ENCODE measurements at places on chromosomes 1 and 21.
A peak's percentile ranks its signal among the peaks of the same experiment; 100 is the strongest.

GRCh38 chr1:234597894-234598293, 12.1 kb downstream of the IRF2BP2 start:
- no peak for DNase-seq

DNA sequence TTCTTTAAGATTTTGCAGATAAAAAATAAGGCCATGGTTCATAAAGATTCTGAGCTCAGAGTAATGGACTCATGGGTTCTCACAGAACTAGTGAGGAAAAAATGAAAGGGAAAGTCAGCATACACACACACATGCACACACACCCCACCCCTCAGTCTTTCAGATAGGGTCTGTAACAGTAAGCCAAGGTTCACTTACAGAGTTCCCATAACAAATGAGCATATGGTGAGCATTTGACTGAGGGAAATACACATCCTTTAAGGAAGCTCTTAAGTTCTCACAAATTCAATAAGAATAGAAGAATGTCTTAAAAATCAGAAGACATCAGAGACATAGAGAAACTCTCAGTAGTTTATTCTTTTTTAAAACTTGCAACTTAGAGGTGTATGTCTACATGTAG, 57.9 kb downstream of the NTMT2 start:
- no peak for DNase-seq

- DNase-seq = peak; percentile 44
These were observed 2.9 kb downstream of the LMO4 start for GRCh38 chr1:87331365-87332241.

DNA sequence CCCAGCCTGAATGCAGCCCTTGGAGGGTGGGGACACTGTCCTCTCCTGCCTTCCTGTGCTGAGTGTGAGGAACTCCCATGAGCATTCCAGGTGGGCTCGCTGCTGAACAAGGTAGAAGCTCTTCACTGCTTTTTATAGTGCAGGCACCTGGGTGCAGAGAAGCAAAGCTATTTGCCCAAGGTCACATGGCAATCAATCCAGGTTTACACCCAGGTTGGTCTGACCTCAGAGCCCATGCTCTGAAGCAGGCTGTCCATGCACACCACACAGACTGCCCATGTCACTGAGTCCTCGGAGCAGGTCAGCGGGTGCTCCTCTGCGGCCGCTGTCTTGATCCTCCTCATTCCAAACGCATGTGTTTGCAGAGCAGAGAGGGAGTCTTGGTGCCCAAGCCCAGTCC, 323.4 kb upstream of the VAMP3 start:
- DNase-seq = no peak

DNA sequence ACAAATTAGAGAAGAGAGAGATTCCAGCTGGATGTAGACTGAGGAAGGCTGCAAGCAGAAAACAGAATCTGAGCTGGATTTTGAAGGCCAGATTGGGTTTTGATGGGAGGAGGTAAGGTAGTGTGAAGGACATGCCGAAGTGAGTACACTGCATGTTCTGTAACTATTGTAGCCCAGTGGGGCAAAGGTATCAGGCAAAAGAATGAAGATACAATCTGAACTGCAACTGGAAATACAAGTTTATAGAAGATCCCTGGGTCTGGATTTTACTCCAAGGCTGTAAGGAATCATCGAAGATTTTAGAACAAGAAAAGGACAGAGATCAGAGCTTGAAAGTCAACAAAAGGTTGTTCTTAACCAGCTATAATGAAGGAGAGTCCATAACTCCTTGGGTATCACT, 382.0 kb downstream of the KCNH1 start:
- DNase-seq = no peak

DNA sequence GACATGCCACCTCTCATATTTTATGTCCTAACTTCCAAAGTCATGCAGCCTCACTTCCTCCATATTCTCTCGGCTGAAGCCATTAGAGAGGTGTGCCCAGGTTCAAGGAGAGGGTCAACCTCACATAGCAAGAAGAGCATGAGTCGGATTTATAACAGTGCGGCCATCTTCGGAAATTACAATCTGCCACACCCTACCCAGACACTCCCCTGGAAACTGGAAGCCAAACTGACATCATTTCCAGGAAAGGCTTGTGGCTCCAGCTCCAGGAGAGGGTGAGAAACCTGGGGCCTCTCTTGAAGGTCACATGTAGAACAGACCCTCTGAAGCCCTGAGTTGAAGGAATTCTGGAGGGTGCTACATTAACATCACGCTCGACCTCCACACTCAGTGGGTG, 73.5 kb downstream of the RRAGC start:
- DNase-seq = no peak

DNA sequence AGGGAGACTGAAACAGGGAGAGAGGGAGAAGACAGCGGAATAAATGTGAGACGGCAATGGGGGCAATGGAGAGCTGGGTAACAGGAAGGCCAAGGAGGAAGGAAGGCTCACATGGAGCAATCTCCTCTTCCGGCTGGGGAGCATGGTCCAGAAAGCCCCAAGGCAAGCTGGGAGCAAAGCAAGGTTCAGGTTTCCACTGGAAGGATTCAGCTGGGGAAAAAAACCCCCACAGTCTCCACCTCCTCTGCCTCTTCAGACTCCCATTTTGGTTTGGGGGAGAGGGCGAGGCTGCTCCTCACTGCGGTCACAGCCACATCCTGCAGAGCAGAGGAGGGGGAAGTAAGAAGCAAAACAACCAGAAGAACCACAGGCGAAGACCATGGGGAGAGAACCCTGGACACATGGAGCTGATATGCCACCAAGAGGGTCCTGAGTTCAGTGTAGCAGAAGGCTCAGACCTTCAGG, 650 bp downstream of the TNFAIP8L2 start:
- DNase-seq = no peak

DNA sequence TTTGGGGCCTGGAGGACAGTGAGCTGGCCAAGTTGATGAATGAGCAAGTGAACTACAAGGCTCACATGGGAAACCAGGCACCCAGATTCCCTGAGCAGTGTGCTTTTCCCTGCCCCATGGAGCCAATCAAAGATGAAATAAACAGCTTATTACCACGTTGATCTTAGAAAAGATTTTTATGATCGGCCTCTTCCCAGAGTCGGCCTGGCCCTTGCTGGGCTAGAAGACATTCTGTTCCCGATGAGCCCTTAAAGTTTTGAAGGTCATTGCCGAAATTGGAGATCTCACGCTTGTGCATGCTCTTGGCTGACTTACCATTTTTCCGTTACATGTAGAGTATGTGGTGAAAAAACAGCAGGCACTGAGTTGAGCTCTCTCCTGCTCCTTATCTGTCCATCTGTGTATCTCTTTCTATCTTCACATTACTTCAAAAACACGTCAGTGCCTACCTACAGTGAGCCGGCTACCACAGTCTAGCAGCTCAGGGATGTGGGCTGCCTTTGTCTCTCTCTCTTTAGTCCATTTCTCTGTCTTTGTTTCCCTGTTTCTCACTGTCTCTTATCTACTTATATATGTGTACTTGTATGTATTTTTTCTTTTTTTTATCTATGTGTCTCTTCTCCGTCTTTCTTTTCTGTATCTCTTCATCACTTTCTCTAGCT, 248.8 kb upstream of the USP24 start:
- no peak for DNase-seq

GRCh38 chr1:41810446-41810845, 108.3 kb downstream of the HIVEP3 start:
- peak; percentile 44 for DNase-seq

GRCh38 chr1:188782220-188782841, 1695.3 kb downstream of the BRINP3 start:
- DNase-seq = no peak

GRCh38 chr1:32372149-32372756, 9.9 kb downstream of the TSSK3 start:
- no peak for DNase-seq

DNA sequence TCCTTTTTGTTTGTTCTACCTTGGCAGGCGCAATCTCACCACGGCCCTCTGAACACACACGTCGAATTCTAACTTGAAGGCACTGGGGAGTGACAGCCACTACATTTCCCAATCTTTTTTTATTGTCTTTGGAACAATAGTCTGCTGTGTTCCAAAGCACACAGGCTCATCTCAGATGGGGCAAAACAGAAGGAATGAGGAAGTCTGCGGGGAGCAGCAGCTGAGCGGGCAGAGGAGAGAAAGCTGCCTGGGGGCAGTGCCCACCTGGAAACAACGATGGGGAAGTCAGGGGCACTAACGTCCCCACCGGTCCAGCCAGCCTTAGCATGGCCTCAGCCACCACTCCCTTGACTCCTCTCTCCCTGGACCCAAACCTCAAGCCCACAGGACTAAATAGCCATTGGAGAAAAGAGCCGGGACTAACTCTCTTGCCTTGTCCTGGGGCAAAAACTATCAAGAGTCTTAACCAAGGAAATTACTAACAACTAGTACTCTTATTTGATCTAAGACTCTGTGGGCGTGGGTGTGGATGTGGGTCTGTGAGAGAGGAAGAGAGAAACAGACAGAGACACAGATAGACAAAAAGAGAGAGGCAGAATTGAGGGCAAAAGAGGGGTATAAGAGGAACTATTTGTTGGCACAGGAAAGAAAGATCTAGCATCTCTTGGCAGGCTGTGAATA, 34.2 kb downstream of the SYF2 start:
- no peak for DNase-seq

- no peak for DNase-seq
These were observed 123.6 kb upstream of the SPATA6 start for GRCh38 chr1:48595613-48596012.

- no peak for DNase-seq
These were observed 10.9 kb upstream of the DMRTB1 start for GRCh38 chr1:53448241-53448841.

GRCh38 chr1:88976235-88976634, 16.2 kb downstream of the KYAT3 start:
- DNase-seq = no peak

DNA sequence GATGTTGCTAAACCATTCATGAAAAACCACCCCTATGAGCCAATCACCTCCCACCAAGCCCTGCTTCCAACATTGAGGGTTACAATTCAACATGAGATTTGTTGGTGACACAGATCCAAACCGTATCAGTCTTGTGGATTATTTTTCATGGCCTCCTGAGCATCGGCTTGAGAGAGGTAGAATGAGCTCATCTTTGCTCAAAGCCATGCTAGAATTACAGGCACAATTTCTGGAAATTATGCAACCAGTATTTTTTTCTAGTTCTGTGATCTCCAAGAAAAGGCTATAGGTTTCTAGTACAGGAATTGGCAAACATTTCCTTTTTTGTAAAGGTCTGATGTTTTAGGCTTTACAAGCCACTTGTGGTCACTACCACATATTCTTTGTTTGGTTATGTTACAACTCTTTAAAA, 219.4 kb downstream of the DUSP10 start:
- DNase-seq = no peak

GRCh38 chr1:3902571-3903091, 2.6 kb upstream of the C1orf174 start:
- no peak for DNase-seq

GRCh38 chr1:162916821-162917613, 56.0 kb upstream of the CCDC190 start:
- no peak for DNase-seq

GRCh38 chr1:231124746-231125145, 37.1 kb upstream of the TRIM67 start:
- DNase-seq = no peak
